GM13976 (cell line): ENCODE measurements at places on chromosomes 7 and 10.

DNA sequence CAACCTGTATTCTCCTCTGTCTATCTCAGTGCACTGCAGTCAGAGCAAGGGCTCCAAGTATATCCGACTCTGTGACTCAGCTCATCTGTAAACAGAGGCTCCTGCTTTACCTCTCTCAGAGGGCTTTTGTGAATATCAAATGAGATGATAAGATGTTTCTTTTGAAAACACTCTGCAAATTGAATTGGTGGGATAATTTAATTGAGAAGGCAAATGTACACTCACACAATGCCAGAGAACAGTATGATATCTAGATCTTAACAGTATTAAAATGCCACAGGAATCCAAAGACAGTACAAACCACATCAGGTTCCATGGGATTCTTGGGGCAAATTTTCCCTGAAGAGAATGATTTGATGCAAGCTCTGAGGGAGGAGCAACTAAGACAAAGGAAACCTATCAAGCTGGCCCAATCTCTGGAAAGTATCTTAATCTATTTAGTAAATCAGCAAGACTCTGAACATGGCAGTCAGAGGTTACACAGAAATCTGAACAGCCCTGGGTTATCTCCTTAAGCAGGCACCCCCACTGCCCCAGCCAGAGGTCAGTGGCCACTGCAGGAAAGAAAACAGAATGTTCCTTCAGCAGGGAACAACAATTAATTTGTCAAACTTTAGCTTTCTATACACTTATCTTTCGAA is 45.9 kb downstream of the DOCK4 start:
- DNase-seq: no peak

DNA sequence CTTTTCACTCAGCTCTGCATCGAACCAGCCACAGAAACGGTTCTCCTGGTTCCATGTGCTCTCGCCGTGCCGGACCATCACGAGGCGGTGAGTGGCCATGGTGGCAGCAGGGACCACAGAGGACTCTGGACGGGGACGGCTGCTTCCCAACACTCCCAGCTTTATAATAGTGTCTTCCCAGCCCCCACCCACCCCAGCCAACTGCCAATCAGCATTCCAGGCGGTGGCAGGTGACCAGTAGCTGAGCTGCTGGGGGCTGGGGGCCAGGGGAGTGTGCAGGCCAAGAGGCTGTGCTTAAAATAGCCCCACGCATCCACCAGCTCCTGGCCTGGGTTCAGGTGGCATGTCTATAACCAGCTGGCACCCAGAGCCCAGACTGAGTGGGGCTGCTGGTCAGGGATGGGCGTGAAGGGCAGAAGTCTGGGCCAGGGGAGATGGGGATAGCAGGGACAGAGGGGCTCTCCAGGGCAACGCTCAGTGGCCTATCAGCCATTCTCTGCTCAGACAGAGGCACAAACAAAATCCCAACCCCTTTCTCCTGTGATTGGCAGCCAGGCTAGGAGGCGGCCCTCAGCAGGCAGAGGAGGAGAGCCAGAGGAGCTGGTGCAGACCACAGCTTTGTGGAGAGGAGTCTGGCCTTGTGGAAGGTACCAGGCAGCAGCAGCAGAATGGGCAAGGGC is at the start of gene PGAM2:
PGAM2 (minus strand) TSS at position 137 of the 680 bp plus-strand sequence; CDS start at position 99, 38 bp downstream.
- DNase-seq: no peak

DNA sequence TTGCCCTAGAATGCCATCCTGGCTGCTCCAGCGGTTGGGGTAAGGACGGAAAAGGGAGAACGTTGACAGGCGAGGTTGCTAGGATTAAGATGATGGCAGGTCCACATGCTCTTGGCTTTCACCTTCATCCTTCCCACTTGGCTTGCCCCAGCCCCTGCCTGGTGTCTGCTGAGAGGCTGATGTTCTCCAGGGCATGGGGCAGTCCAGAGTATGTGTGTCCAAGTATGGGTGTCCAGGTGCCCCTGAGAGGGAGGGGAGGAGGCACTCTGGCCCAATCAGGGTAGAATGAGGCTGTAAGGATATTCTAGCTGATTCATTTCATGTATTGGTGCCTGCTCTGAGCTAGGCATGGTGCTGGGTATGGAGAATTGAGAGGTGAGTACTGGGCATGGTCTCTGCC is 12.6 kb downstream of the NEURL1 start:
- peak; percentile 8 for DNase-seq

- DNase-seq: no peak
These were observed 194.1 kb upstream of the FRMD4A start for GRCh38 chr10:14524691-14525324.

DNA sequence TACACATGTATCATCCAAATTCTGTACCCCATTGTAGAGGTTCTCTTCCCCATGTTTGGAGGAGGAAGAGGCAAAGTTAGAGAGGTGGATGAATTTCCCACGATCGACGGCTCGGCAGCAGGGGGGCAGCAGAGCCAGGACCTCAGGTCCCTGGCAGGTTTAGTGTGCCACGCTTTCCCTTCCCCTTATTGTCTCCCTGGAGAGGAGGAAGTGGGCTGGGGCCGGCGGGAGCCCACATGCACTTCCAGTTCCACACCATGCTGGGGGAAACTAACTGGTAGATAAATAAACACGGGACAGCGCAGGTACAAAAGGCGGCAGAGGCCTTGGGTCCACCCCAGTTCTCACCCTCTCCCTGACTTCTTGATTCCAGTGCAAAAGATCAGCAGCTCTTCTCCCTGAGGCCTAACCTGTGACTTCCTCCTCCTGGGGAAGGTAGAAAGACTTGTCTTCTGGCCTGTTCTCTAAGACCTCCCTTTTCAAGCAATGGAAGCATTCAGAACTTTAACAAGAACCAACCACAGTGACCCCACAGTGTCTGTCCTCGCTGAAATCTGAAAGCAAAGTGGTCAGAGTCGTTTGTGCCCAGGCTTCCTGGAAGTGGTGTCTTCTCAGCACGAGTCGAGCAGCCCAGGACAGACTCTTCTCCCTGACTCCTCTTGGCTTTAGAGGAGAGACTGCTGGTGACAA is 30.5 kb upstream of the SRGN start:
- DNase-seq: no peak

DNA sequence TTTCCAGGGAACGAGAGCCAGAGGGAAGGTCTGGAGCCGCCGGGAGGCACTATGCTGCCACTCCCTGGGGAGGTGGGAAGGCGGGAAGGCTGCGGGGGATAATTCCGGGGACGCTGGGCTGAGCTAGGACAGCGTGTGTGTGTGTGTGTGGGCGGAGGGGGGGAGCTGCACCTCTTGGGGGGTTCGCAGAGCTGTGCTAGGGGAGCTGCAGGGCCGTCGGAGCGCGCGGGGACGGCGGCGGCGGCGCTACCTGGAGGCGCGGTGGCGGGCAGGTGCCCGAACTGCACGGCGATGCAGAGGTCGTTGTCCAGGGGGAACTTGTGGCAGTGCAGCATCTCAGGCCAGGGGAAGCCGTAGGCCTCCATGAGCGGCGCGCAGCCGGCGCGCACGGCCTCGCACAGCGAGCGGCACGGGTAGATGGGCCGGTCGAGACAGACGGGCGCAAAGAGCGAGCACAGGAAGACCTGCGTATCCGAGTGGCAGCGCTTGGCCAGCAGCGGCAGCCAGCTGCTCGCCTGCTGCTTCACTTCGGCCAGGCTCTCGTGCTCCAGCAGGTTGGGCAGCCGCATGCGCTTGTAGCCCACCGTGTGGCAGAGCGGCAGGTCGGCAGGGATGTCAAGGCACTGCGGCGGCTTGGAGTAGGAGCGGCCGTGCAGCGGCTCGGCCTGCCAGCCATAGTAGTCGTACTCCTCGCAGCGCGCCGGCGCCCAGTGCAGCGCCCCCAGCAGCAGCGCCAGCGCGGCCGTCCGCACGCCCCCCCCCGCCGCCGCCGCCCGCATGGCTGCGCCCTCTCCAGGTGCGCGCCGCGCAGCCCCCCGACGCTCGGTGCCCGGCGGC is 526 bp downstream of the SFRP5 start:
- no peak for DNase-seq

DNA sequence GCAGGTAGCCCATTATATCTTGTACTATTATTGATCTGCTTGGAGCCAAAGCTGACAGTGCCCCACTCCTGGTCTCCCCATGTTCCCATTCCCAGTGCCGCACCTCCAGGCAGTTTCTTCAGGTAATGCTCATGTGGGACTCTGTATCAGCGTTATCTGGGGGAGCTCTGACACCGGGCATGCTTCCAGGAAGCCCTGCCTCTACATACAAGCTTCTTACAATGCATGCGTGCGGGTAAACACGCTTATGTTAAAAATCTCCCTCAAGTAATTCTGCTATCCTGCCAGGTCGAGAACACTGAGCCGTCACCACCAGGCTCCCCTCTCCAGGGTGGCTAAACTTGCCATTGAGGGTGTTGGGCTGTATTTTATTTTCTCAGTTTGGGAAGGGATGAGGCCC is 61.6 kb upstream of the LBX1 start:
- no peak for DNase-seq

- DNase-seq: no peak
These were observed 155.5 kb downstream of the SPAG6 start for GRCh38 chr10:22500656-22501340.

DNA sequence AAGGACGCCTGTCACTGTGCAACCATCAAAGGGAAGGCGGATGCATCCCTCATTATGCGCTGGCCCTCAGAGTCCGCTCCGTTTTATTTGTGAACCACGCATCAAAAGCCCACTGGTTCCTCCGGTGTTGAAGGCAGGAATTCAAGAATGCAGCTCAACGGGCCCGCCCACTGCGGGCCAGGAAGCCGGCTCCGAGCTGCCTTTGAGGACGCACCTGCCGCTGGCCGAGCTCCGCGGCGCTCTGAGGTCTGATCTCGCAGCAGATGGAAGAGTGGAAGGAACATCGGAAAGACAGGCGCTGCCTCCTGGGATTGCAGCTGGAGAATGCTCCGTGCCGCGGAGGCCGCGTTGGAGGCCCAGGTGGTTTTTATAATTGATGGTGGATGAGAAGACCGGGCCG is 56.9 kb upstream of the ADGRA1 start:
- no peak for DNase-seq

DNA sequence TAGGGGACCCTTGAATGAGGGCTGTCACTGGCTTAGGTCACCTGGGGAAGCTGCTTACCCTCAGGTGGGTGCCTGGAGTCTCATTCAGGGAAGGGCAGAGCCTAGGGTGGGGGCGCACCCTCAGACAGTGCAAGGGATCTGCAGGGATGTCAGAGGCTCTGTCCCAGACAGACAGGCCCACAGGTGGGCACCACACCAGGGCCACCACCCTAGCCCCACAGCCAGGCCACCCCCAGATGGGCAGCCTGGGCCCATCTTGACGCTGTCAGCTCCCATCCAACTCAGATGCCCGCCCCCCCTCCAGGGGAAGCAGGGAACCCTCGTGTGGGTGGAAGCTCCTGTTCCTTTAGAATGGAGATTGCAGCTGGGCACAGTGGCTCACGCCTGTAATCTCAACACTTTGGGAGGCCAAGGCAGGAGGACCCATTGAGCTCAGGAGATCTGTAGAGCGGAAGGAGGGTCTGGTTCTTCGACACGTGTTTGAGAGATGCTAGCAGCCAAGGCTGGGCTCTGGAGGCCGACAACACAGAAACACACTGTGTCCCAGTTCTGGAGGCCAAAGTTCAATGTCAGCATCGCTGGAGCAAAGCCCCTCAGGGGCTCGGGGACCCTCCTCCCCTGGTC is 58.5 kb upstream of the DNAJB6 start:
- peak; percentile 34 for DNase-seq

DNA sequence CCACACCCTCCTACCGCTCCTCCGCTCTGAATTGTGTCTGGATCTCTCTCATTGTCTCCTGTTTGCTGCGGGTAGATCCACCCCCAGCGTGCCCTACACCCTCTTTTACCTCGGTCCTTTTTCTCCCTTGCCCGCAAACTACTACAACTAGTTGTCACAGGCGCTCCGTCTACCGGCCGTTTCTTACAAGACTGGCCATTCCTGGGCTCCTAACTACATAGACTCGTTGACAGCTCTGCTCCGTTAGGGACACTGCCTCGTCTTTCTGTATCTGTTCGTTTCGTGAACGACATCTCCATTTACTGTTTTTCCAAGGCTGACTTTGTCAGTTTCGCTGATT is 786 bp downstream of the TAF3 start:
- DNase-seq: peak; percentile 56

DNA sequence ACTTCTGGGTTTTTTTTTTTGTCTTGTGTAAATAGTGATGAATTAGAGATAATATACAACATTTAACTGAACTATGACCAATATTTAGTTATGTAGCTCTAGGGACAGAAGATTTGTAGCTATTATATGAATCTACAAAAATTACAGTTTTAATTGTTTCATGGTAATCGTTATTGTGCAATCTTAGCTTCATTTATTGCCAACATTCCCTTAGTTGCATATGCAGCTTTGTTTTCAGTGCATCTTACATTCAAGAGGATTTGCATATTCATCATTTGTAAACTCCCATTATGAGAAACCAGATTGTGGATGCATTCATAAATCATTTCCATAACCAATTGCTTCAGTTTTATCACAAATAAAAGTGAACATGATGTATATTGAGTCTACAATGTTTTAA is 68.8 kb downstream of the MALRD1 start:
- no peak for DNase-seq

- peak; percentile 77 for DNase-seq
These were observed 17.8 kb upstream of the ZKSCAN1 start for GRCh38 chr7:99997545-99998137.

GRCh38 chr7:27641581-27642230 is 21.0 kb downstream of the HIBADH start:
- DNase-seq: no peak

DNA sequence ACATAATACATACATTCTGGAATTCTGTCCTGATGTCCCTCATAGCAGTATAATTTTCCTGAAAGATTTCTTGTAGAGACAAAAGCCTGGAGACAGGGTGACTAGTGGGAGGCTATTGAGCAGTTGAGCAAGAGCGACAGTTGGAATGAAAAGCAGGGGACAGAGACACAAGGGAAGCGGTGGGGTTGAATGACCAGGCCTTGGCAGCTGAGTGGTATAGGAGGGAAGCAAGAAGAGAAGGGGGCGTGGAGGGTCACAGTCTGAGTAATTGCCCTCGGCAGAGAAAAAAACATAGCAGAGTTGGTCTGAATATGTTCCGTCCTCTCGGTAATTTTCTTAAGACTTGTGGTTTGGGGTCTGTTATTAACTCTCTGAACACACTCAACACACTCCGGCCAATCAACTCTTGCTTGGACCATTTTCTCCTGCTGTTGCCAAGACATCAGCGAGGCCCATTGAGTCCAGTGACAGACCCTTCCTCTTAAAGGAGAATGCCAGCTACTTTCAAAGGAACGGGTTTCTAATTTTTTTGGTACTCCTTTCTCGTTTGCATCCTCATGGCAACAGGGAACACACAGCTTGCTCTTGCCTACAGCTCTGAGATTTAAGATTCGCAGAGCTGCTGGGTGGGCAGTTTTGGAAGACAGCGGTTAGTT is 5.3 kb upstream of the ACTR3B start:
- DNase-seq: no peak

DNA sequence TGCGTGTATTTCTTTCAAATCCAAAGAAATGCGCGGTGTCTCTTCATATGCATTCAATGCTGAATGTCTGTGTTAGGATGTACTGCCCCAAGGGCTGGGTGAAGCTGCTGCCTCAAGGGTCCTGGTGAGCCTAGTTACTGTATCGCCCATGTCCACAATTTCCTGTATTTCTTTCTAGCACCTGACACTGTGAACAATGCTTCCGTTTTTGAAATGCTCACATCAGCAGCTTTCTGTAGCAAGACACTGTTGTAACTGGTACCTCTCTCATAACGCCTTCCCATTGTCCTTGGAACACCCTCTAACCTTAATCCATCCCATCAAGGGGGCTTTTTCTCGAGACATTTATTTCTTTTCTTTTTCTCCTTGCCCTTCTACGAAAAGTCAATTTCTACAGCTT is 25.1 kb downstream of the NRP1 start:
- DNase-seq: no peak

- DNase-seq: no peak
These were observed 23.3 kb downstream of the NPY start for GRCh38 chr7:24307326-24307725.

GRCh38 chr7:134834689-134835462 is 55.4 kb downstream of the CALD1 start:
- DNase-seq: no peak
